Smooth muscle cell of bladder (primary cell): ENCODE measurements at places on chromosomes 1 and 21. TPM values are rescaled to one million over a fixed set of nuclear protein-coding genes. Genes with fewer than 3 reads are reported as not detected.

The CCDC185 gene
- not detected in 2 replicates for total RNA-seq

The E2F2 gene
- under 0.01 and 0.14 TPM in 2 replicates for total RNA-seq

The MARK1 gene
- 0.14 and 0.18 TPM in 2 replicates for total RNA-seq

The ITLN2 gene
- not detected in 2 replicates for total RNA-seq

The AMY2A gene
- total RNA-seq = not detected in 2 replicates

The WNT9A gene
- 0.37 and 0.43 TPM in 2 replicates for total RNA-seq

The ELF3 gene
- total RNA-seq = 0.18 and 0.28 TPM in 2 replicates

The TAL1 gene
- under 0.01 TPM in 2 replicates for total RNA-seq

The SH3BGR gene
- total RNA-seq = 1.6 and 1.8 TPM in 2 replicates

The VAV3 gene
- total RNA-seq = under 0.01 TPM in 1 of 2 replicates, not detected in the other

The LCE3D gene
- total RNA-seq = not detected in 2 replicates

The ATP5PB gene
- 264 and 309 TPM in 2 replicates for total RNA-seq

The GJB4 gene
- not detected in 2 replicates for total RNA-seq

The B4GALT2 gene
- total RNA-seq = 63.1 and 89.3 TPM in 2 replicates

The SPRR1A gene
- not detected in 2 replicates for total RNA-seq

The WDR26 gene
- total RNA-seq = 52.5 and 63.3 TPM in 2 replicates
